ENCODE measurements at places on chromosomes 7 and 10.

GRCh38 chr10:11793762-11794479 lies 29.2 kb upstream of the PROSER2 start:
- peak; percentile 64 for DNase-seq

DNA sequence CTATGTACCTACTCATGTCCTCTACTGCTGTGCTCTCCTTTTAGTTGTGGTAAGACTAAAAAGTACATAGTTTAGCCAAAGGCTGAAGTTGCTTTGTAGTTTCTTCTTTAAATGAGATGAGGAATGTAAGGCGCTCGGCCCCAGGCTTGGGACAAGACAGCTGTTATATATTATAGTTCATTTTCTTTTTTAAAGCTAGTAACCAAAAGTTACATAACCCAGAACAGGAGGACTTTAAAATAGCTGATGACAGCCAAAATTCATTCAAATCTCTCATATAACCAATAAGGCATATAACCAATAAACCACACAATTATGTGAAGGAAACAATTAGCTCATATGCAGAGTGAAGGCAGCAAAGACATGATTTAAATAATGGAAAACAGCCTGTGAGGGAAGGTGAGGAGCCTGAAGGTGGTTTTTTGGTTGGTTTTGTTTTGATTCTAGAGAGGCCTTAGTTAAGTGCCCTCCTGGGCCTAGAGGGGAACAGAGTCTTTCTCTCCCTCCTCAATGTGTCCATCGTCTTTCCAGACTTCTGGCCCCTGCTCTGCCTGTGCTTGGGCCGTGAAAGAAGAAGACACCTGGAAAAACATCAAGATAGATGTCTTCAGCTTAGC lies 35.8 kb downstream of the SLC26A4 start:
- no peak for DNase-seq

GRCh38 chr10:3808689-3809199 lies 23.7 kb upstream of the KLF6 start:
- no peak for DNase-seq

GRCh38 chr10:103787331-103787730 lies 68.0 kb downstream of the SH3PXD2A start:
- no peak for DNase-seq

- DNase-seq: no peak
Observed at GRCh38 chr10:14180911-14181566, 149.7 kb downstream of the FRMD4A start.

DNA sequence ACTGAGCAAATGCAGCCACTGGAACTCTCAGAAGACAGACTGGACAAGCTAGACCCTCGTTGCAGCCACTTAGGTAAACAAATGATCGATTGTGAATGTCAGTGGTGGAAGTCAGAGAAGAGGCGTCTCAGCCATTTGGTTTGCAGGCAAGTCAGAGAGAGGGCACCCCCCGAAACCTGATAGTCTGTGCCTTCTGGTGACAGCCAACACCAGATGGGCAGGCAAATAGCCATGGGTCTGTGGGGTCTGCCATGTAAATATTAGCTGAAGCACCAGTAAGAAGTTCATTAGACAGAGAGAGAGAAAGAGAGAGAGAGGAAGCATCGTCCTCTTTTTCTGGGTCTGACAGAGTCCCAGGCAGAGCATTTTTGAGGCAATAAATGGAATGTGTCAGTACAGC lies 5.4 kb downstream of the PPP1R17 start:
- no peak for DNase-seq

- DNase-seq: no peak
Observed at GRCh38 chr7:49255054-49255453, 330.7 kb downstream of the CDC14C start.

DNA sequence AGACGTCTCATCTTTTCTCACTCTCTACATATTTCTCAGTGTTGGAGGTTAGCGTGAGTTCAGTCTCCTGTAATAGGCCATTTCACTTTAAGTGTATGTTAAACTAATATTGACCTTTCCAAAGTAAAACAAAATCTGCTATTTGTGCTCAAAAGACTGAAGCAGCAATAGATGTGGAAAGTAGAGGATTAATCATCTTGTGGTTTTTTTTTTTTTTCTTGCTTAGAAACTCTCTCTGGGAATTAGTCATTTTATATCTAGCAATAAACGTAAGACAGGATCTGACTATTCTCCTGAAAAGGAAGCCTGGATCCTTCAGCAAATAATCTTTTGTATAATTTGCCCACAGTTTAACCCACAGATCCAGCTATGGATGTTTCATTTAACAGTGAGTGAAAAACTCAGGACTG lies 81.7 kb downstream of the NRP1 start:
- DNase-seq: peak; percentile 87

DNA sequence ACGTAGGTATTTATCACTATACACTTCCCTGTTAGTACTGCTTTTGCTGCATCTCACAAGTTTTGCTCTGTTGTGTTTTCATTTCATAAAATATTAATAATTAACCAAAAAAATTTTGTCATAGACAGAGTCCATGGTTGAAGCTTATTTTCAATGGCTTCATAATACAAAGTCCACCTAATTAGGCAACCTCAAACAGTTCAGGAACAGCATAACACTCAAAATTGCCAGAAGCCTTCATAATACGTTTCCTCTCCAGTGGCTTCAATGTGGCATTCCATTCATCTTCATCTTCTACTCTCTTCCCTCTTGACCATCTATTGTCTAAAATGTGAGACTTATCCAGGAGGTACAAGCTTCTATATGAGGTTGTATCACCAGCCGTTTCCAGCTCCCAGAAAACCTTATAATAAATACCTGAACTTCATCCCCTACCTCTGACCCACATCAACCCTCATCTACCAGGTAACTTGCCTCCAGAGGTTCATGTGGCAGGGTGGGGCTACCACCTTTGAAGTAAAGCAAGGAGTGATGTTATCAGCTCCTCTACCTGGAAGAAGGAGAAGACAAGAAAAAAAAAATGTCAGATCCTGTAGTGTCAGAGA lies 337.3 kb downstream of the MALRD1 start:
- no peak for DNase-seq

DNA sequence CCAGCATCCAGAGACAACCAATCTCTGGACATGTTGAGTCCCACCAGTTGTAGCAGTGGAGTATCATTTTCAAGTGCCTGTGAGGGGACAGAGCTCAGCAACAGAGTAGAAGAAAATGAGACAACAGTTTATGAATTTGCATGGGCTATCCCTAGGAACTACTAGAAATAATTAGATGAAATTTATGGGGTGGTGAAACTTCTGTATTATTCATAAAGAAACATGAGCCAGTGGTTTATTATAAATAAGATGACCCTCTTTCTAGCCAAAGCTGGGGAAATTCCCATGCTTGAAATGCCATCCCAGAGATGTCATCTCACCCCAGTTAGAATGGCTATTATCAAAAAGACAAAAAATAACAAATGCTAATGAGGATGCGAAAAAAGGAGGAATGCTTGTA lies 55.1 kb upstream of the ITGB8 start:
- peak; percentile 58 for DNase-seq

GRCh38 chr7:80210400-80210799 lies 75.8 kb downstream of the GNAI1 start:
- DNase-seq: no peak

DNA sequence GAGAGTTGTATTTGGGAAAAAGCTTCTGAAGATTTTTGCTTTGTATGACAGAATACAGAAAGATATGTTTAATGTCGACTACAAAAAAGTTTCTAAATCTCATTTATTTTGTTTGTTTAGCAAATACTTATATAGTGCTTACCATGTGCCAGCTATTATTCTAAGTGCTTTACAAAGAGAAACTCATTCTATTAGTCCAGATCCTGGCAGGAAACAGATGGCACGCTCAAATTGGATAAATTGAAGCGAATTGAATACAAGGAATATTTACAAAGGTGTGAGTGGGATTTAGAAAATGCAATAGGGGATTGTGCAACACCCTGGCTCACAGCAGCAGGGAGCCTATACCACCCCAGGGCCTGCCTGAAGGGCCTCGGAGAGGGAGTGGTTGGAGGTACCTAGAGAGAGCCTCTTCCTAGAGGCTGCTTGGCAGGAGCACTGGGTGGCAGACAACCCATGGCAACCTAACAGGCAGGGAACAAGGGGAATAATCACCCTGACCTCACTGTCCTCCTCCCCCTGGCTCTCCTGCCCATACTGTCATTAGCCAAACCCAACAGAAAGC lies 27.6 kb upstream of the FAM204A start:
- no peak for DNase-seq
